Activated CD4-positive, alpha-beta memory T cell treated with anti-CD3 and anti-CD28 coated beads, Interleukin-2, amount 10 ng/mL, durations not matched to agents 7 days and 5 days (primary cell): ENCODE measurements at places on chromosomes 1 and 21. TPM values are rescaled to one million over a fixed set of nuclear protein-coding genes. Genes with fewer than 3 reads are reported as not detected.
A peak's percentile ranks its signal among the peaks of the same experiment; 100 is the strongest.

- H3K4me1 ChIP-seq: peaks cover 6% of the 10 kb centered on the region
- no peak for DNase-seq
- no peaks in the 10 kb centered on the region for H3K36me3 ChIP-seq
- H3K4me3 ChIP-seq: no peak overlapping the region
These were observed 11.8 kb downstream of the C1orf116 start for GRCh38 chr1:207020709-207021107.

- H3K4me1 ChIP-seq: no peaks in the 10 kb centered on the region
- no peak for DNase-seq
- H3K4me3 ChIP-seq: no peak overlapping the region
- no peak overlapping the region for H3K27ac ChIP-seq
- H3K36me3 ChIP-seq: no peaks in the 10 kb centered on the region
These were observed 36.1 kb upstream of the B3GALT5 start for GRCh38 chr21:39576518-39577128.

DNA sequence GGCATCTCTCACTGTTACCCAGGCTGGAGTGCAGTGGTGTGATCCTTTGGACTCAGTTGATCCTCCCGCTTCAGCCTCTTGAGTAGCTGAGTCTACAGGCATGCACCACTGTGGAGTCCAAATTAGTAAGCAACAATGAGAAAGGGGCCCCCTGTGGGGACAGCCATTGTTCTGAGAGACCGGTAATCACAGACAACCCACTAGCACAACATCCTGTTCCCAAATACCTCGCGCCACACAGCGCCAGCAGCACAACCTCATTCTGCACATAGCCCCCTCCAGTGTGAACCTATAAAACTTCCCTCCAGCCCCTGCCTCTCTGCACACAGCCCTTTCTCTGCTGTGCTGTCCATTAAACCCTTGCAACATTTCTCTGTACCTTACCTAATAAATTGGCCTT is 226.4 kb downstream of the DYRK1A start:
- no peak for DNase-seq
- H3K4me1 ChIP-seq: no peaks in the 10 kb centered on the region
- H3K4me3 ChIP-seq: no peak overlapping the region
- no peak overlapping the region for H3K27ac ChIP-seq

GRCh38 chr1:221241592-221241991 is 362.3 kb downstream of the HLX start:
- no peak for DNase-seq
- no peaks in the 10 kb centered on the region for H3K4me1 ChIP-seq
- no peaks in the 10 kb centered on the region for H3K36me3 ChIP-seq
- no peaks in the 10 kb centered on the region for H3K27me3 ChIP-seq
- H3K27ac ChIP-seq: no peak overlapping the region

DNA sequence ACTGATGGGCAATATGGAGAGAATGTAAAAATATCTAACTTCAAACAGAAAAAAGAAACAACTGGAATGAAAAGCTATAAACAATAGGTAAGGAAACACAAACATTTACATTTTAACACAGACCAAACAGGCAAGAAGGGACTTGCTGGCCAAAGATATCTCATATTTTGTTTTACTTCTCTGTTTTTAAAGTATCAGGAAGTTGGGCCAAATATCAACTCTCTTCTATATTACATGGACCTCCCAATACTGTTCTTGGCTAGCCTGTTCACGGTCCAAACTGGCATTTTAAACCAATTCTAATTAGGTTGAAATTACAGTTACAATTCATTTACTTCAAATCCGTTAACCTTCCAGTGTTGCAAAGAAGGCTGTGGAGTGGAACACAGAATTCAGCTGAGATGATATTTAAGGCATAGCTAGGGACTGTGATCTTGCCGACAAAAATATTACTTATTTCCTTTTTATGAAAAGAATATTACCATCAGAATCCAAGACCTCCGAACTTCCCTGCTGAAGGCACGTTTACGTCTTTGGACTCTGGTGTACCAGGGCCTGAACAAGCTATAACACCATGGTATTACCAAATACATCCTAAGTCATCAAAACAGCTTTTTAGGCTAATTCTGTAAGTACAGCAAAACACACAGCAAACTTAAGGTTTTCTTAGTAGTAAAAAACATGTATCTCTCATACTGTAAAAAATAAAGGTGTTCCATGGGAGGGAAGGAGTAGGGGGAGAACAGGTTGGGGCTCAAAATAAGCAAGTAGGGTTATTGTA is 165.4 kb downstream of the RUNX1 start:
- no peaks in the 10 kb centered on the region for H3K27me3 ChIP-seq
- peaks cover 58% of the 10 kb centered on the region for H3K36me3 ChIP-seq
- H3K4me3 ChIP-seq: peak overlapping the region; percentile 29
- peak overlapping the region; percentile 51 for H3K27ac ChIP-seq

DNA sequence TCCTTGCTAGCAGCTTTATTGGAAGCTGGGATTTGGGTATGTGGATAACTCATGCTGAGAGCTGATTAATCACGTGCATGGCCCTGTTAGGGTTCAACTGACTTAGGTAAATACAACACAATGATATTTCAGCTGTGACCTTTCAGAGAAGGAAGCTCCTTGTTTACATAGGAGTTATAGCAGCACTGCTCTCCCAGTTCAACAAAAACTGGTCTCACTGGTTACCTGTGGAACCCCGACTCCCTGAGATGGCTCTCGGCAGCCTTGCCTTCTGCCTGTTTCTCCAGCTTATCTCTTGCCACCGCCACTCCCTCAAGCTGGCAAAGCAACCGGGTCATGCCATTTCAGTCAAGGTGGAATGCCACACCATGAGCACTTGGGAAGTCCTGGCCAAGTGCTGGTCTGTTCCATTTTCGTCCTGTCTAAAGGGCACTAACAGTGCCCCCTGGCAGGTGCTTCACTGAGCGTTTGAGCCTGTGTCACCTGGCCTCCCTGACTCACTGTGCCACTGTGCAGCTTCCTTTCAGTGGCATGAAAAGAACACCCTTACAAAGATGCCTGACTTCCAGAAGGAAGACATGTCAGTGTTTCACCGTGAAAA is 31.6 kb downstream of the DOP1B start:
- no peaks in the 10 kb centered on the region for H3K27me3 ChIP-seq
- peaks cover 20% of the 10 kb centered on the region for H3K4me1 ChIP-seq
- H3K27ac ChIP-seq: no peak overlapping the region
- no peak for DNase-seq

DNA sequence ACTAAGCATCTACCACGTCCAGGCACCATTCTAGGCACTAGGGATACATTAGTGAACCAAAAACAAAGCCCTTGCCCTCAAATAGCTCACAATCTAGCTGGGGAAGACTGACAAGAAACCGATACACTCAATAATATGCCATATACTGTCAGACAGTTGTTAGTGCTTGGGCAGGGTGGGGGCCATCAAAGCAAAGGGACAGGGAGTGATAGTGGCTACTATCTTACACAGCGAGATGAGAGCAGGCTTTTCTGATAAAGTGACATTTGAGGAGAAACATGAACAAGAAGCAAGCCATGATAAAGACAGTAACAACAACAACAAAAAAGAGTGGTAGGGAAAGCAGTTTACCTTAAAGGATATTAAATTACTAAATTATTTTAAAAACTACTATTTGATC is 41.1 kb downstream of the ERO1B start:
- no peak overlapping the region for H3K4me3 ChIP-seq
- no peaks in the 10 kb centered on the region for H3K36me3 ChIP-seq
- H3K27ac ChIP-seq: no peak overlapping the region
- DNase-seq: no peak
- H3K27me3 ChIP-seq: no peaks in the 10 kb centered on the region

FBLIM1 gene
- not detected for total RNA-seq

HSD11B1 gene
- total RNA-seq: 8.7 TPM

RAB4A gene
- 38.0 TPM for total RNA-seq

TMOD4 gene
- total RNA-seq: 1.9 TPM

ZYG11A gene
- 0.30 TPM for total RNA-seq

FOXD2 gene
- 0.65 TPM for total RNA-seq

OR2L2 gene
- 0.10 TPM for total RNA-seq

PADI3 gene
- not detected for total RNA-seq
